Naive thymus-derived CD8-positive, alpha-beta T cell (primary cell): ENCODE measurements at places on chromosomes 4 and X.

GRCh38 chr4:170080496-170080895, 9.3 kb downstream of the AADAT start:
- DNase-seq = no peak

GRCh38 chr4:8268211-8268610, 1.3 kb upstream of the HTRA3 start:
- DNase-seq = no peak

GRCh38 chrX:103734125-103734760, 23.5 kb downstream of the TMEM31 start:
- no peak for DNase-seq

DNA sequence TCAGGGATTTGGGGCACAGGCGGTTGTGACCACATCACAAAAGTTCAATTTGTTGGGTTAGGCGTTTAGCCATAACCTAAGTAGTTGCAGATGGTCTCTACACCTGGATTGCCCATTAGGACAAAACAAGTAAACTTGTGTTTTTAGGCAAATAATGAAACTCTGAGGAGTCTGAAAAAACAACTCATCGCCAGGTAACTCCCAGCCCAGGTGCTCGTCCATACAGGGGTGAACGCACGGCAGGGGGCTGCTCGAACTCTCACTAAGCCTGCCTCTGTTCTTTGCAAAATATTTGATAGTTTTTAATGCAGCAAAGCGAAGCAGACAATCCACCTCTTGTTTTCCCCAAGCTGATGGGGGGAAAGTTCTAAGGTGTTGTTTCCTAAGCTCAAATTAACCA, 559 bp upstream of the RHOH start:
- no peak for DNase-seq

- no peak for DNase-seq
Measured at GRCh38 chr4:131603705-131604104, 1545.4 kb upstream of the PCDH10 start.

- DNase-seq = no peak
Measured at GRCh38 chrX:2301901-2302300, 198.9 kb downstream of the DHRSX start.

DNA sequence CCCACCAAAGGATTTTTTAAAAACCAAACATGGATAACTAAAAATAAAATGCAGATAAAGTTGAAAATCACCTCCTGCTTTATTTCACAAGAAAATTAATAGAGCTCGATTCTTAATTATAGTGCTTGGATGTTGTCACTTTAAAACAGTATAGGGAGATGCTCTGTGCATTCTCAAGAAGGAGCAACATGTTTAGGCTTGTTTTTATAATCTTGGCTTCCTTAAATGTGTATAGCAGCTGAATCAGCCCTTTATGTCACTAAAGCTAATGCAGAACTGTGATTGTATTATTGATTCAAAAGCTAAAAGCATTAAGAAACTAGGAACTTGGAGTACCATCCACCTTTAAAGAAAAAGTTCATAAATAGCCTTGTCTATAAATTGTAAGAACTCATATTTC, 12.9 kb downstream of the UTP3 start:
- DNase-seq = no peak

DNA sequence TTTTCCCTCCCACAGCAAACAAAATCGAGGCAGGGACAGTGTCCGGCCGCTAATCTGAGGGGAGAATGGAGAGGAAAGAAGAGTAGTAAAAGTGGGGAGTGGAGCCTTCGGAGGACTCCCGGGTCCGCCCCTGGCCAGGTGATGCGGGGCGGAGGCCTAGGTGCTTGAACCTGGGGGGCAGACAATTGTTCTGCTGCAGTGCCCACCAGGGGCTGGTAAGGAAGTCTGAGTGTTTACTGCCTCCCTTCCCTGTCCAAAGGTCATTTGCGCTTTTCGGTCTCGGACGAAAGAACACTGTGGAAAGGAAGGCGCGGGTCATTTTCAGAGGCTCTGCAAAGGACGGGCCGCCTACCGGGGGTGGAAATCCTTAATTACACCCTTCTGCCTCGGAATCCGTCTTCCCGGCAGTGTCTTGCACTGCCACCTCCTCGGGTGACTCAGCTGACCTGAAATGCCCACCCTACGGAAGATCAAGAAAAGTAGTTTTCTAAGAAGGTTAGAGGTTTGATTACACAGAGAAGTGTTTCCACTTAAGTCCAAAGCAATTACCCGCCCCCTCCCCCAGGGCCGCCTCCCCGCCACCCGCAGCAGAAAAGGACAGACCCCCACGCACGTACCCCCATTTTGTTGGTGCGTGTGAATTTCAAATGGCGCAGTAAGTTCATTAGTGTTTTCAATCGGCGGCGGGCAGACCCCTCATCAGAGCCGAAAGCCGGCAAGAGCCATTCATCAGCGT, 99.9 kb upstream of the TENM3 start:
- no peak for DNase-seq

GRCh38 chrX:48802089-48802904, 430 bp downstream of the HDAC6 start:
- DNase-seq = no peak

DNA sequence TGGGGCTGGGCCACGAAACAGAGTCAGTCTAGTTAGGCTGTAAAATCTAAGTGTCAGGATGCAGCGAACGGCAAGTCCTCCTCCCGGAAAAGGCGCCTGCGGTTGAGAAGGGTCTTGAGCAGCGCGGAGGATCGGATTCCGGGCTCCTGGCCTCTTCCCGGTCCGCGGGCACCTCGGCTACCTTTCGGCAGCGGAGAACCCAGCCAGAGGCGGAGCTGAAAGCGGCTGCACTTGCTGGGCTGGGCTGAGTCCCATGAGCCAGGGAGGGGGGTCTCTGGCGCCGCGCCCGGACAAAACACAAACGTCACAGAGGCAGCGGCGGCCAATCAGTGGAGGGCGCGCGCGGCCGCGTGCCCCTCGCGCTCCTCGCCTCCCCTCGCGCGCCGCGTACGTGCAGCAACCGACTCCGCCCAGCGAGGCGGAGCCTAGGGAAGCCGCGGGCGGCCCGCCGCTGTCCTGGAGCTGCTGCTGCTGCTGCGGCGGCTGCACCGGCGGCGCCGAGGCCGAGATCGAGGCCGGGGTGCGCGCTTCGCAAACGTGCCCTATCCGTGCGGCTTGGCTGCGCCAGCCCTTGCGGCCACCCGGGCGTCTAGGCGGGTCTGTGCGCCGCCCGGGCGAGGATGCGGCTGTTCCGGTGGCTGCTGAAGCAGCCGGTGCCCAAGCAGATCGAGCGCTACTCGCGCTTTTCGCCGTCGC, at the start of gene PDK3:
PDK3 (plus strand) TSS at position 451 of the 696 bp plus-strand sequence; CDS start at position 621, 170 bp downstream.
- peak; percentile 86 for DNase-seq
